ENCODE measurements at places on chromosomes 4 and X.

DNA sequence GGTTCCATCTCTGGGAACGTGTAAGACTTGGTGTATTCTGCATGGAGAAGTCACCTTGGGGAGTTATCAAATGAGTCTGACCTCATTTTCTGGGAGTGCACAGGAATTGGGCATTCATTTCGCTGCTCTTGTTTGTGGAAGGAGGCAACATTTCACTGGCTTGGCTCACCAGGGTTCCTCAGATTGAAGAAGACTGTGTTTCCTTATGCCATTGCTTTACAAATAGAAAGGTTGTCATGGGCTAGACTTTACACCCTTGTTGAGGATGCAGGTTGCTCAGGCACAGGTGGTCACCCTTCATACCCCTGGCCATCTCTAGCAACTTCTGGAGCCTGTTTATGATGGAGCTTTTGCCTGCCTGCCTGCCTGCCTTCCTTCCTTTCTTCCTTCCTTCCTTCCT is 114.4 kb downstream of the AASDH start:
- no peak overlapping the region for H3K27ac ChIP-seq
- DNase-seq, result no peak
- no peak overlapping the region for H3K4me3 ChIP-seq
- peaks cover 33% of the 10 kb centered on the region for H3K27me3 ChIP-seq
- H3K36me3 ChIP-seq, result no peaks in the 10 kb centered on the region
- peaks cover 6% of the 10 kb centered on the region for H3K4me1 ChIP-seq

- DNase-seq, result no peak
- no peaks in the 10 kb centered on the region for H3K36me3 ChIP-seq
- no peak within 1 kb of the TSS for H3K27ac ChIP-seq
- H3K27me3 ChIP-seq, result peaks cover 9% of the 10 kb centered on the region
Observed at GRCh38 chrX:118726887-118727685, at the start of gene IL13RA1. IL13RA1 (plus strand) TSS chrX:118727606; CDS start chrX:118727639, 33 bp downstream.

GRCh38 chr4:25881193-25881592 is 18.4 kb upstream of the SEL1L3 start:
- H3K27me3 ChIP-seq, result peaks cover 6% of the 10 kb centered on the region
- no peak overlapping the region for H3K27ac ChIP-seq
- no peak for DNase-seq
- no peaks in the 10 kb centered on the region for H3K36me3 ChIP-seq
- H3K4me1 ChIP-seq, result no peaks in the 10 kb centered on the region

DNA sequence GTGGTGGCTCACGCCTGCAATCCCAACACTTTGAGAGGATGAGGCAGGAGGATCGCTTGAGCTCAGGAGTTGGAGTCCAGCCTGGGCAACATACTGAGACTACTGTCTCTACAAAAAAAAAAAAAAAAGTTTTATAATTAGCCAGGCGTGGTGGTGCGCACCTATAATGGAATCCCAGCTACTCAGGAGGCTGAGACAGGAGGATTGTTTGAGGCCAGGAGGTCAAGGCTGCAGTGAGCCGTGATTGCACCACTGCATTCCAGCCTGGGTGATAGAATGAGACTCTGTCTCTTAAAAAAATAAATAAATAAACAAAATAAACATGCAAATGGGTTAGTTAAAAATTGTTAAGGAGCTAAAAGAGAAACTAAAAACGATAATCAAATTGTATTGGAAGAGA is 7.7 kb downstream of the GLOD5 start:
- no peaks in the 10 kb centered on the region for H3K27me3 ChIP-seq
- peaks cover 2% of the 10 kb centered on the region for H3K4me1 ChIP-seq
- H3K4me3 ChIP-seq, result no peak overlapping the region

GRCh38 chr4:152348670-152349069 is 187.2 kb downstream of the FBXW7 start:
- no peak for DNase-seq
- no peak overlapping the region for H3K4me3 ChIP-seq
- H3K4me1 ChIP-seq, result peaks cover 10% of the 10 kb centered on the region
- no peak overlapping the region for H3K27ac ChIP-seq
- no peaks in the 10 kb centered on the region for H3K27me3 ChIP-seq
